ENCODE measurements at places on chromosomes 5 and 9.

DNA sequence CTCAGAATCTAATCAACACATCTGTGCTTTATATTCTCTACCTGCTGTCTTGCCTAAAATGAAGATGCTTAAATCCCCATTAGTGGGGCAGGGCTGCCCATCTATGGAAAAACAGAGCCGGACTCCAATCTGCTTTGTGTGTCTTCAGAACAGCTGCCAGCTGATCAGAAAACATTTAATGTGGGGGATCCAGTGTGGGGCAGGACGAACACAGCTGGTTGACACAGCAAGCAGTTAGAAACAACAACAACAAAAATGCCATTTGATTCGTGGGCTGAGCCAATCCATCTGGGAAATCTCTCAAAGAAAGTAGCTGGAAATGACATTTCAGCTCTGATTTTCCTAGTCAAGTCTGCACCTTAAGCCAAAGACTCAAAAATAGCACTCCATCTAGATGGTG, 99.8 kb downstream of the PPP2R2B start:
- no peak for DNase-seq

- no peak for DNase-seq
Observed at GRCh38 chr5:166499447-166500240, 1791.8 kb upstream of the WWC1 start.

- DNase-seq: no peak
Observed at GRCh38 chr9:96448546-96449170, 1.3 kb upstream of the HABP4 start.

- peak; percentile 59 for DNase-seq
Observed at GRCh38 chr9:14322211-14323082, 8.5 kb upstream of the NFIB start.

DNA sequence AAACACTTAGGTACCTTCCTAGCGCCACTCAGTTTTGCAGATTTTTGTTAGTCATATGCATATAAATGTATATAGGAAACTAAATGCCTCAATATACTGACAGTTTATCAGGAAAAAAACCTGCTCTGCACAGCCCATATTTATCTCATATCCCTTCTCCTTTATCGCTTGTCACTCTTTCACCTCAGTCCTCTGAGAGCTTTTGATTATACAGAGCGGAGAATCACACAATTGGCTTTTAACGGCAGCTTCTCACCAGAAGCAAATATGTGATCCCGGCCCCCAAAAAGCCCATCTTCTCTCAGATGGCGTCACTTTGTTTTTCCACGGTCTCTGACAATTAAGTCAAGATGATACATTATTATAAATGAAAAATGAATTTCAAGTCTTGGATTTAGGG, 362.6 kb downstream of the DNAH5 start:
- DNase-seq: no peak

DNA sequence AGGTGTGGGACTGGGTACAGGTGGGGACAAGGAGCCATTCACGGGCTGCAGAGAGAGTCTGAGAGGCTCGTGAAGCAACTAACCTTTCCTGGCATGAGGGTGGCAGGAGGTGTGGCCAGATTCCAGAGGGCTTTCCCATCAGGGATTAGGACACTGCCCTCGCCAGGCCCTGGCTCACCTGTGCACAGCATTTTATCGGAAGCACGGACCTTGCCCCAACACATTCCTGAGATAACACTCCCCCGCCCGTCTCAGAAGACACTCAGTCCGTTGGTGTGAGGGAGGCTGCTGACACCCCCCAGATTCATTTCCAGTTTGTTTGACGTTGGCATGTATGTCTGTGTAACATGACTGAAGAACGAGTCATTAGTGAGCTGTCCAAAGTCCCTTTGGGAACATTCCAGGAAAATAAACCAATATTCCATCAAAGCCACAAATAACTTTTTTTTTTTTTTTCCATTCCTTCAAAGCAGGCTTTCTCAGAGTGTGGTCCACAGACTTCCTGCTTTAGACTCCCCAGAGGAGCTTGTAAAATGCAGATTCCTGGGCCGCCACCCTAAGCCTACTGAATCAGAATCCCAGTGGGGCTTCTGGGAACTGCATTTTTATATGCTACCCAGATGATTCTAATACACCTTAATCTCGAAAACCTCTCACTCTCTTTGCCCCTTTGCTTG, 23.4 kb downstream of the WWC1 start:
- DNase-seq: no peak

DNA sequence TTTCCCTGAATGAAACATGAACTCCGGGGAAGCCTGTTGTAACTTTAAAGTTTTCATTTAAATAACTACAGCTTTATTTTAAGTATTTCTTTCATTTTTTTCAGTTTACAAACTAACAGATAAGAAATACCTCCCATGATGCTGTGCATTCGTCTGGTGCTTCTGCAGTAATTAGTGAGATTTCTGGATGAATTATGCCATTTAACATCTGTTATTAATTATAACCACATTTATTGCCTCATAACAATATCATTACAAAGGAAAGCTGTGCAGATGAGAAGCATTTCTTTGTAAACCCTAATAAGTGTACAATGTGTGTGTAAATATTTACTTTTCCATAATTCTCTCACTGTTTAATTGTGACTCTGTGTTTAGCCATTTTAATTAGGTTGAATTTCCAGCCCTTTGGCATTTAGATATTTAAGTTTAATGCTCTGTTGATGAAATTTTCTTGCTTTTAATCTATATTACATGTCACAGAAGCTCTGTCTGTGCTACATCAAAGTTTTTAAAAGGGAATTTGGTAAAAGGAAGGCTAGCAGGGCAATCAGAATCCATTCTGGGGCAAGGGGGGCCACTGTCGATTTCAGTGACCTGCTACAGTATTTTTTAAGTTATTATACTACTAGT, 418.0 kb downstream of the SPATA31D1 start:
- DNase-seq: no peak

DNA sequence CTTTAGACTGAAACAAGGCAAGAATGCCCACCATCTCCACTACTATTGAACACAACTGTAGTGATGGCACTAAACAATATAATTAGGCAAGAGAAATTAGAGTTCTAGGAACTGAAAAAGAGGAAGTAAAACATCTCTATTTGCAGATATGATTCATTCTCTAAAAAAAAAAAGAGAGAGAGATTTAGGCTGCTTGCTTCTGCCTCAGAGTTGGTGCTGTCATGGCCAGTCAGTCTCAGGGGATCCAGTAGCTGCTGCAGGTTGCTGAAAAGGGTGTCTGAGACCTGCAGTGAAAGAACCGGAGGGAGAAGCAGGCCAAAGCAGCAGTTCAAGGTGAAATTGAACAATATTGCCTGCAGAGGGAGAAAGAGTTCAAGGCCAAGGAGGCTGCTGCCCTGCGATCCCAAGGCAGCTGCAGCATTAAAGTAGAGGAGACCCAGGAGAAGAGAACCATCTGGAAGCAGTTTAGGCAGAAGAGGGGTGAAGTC, 72.5 kb downstream of the AP3B1 start:
- DNase-seq: no peak

DNA sequence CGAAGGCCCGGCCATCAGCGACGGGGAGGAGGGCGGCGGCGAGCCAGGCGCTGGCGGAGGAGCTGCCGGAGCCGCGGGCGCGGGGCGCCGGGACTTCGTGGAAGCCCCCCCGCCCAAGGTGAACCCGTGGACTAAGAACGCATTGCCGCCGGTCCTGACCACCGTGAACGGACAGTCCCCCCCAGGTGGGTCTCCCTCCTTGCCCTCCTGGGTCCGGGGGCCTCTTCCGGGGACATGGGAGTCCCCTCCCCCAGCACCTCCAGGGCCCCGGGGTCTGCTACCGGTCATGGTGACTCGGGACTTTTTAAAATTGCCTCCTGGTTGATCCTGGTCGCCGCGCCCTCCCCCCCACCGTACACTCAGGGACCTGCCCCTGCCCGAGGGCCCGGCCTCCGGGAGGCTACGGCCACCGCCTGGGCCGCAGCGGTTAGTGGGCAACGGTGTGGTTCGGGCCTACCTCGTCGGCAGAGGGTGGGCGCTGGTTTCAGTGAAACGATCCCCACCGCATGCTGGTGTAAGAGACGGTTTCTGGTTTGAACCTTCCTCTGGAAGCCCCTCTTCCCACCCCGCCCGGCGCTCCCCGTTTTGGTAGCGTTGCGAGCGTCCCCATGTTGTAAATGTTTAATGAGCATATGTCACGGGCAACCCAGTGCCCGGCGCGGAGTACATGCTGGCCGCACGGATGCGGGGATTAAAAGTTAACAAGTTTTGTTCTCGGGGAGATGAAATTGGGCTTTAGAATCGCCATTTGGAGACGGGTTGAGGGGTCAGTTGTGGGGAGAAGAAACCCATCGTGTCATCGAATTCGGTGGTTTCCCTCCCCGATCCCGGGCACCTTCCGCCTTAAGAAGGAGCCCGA, 1.1 kb downstream of the LARP1 start:
- peak; percentile 23 for DNase-seq

- no peak for DNase-seq
Observed at GRCh38 chr9:129390541-129390940, 212.5 kb upstream of the IER5L start.

- peak; percentile 12 for DNase-seq
Observed at GRCh38 chr5:68465133-68465532, 249.6 kb downstream of the PIK3R1 start.

GRCh38 chr5:24747327-24747726, 102.5 kb upstream of the CDH10 start:
- DNase-seq: no peak

DNA sequence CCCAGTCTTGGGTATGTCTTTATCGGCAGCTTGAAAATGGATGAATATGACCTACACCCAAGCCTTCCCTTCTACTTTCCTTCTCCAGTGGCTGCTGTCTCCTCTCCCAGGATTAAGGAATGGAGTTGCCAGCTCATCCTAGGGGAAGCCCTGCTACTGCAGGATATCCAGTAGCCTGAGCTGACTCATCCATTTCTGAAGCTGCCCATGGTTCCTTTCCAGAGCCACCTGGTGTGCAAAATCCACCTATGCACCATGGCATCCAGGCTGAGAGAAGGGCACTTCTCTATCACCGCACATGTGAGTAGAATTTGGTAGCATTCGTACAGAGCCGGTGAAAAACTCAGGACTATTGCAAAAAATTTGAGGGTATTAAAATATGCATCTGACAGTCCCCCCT, 290.8 kb downstream of the YTHDC2 start:
- no peak for DNase-seq

DNA sequence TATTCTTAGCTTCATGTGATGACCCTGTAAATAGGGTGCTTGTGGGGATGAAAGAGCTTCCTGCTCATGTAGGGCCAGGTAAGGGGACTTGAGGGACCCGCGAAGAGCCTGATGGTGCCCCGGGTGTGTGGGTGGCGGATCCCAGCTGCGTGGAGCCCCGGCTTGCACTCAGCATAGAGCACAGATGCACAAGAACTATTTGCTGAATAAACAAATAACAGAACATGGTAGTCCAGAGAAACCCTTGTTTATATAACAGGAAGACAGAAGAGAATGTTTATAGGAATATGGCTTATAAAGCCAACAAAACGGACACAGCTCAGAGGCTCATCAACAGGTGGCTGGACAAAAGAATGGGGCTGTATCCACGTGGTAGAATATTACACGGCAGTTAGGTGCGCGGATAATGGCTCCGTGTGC, 106.9 kb upstream of the COL5A1 start:
- DNase-seq: no peak

GRCh38 chr9:11973011-11973410, 720.2 kb upstream of the TYRP1 start:
- DNase-seq: no peak

DNA sequence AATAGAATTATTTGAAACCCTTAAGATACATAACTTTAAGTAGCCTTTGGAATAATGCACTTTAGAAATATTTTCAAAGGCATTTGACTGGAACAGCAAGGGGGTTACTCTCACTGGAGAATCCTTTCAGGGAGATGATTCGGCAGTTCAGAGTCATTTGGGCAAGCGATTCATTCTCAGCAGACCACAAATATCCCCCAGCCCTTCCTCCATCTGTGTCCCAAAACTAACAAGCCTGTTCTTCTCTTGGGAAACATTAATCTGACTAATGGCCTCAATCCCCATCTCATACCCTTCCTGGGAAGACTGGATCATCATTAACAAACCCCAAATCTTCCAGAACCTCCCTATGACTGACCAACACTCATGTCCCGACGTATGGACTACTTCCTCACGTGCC, 65.8 kb upstream of the S1PR3 start:
- DNase-seq: no peak

DNA sequence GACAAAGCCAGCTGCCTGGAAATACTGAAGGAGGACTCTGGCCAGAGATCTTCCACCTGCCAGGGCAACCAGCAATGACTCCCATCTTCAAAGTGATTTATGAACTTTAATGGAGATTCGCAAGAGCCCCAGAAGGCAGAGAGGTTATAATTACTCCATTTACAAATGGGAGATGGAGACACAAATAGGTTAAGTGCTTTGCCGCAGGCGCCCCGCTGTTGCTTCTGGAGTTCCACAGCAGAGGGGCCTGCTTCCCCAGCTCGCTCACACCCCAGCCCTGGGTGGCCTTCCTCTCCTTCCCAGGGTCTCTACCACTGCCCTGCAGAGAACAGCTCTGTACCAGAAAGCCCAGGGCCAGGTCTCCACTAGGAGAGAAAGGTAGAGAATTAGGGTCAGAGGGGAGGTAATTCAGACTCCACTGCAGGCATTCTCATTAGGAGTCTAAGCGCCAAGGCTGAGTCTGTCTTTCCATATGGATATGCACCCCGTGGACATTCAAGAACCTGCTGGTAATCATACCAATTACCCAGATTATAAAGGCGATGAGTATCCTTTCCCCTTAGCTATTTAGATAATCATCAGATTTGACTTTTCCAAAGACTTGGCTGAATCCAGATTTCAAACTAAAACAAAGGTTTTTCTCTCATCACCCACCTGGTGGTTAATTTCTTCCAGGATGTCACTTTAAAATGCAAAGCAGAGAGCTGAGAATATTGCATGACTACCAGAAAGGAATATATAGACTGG, 157.6 kb upstream of the TUT7 start:
- no peak for DNase-seq

DNA sequence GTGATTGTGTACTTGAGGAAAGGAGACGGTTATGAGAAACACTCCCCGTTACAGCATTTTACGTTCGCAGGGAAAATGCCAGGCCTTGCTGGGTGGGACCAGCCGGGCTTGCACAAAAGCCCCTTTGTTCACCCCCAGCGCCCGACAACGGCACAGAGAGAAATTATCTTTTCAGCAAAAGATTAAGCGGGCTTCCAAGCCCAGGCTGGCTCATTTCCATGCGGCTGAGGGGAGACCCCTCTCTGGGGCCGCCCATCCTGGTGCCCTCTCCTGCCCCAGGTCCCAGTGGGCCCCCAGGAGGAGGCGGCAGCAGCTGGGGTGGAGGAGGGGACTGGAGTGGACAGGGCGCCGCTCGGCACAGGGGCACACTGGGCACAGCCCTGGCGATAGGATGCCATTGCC, 50.8 kb upstream of the NOTCH1 start:
- no peak for DNase-seq
